ENCODE measurements at places on chromosomes 12 and 14.

DNA sequence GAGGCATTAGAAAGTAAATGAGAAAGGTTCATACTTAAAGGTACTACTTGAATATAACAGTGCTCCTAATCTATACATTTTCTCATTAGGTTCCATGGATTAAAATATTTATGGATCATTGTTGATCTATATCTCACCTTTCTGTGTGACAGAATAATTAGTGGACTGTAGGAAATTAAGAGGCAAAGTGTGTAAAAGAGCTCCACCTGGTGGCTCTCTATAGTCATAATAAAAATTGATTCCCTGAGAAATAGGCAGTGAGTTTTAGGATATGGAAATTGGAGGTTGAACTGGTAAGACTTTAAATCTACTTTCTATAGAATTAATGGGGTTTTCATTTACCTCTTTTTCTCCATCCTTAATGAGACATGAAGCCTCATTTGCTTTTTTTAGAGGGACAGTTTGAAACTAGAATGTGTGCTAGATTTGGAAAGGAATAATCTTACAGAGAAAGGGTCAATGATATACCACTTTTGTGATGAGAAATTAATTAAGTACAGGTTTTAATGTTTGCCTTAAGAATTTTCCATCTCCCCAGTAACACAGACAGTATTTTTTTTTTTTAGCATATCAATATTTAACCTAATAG, 11.8 kb upstream of the DERA start:
- no peak for DNase-seq

GRCh38 chr14:95465358-95465757, 51.1 kb downstream of the SYNE3 start:
- no peak for DNase-seq

- DNase-seq = no peak
These were observed 340.3 kb upstream of the PDE3A start for GRCh38 chr12:20028033-20028432.

- DNase-seq = peak; percentile 6
These were observed 196.9 kb downstream of the ALG10 start for GRCh38 chr12:34219046-34219770.

GRCh38 chr14:45251912-45252311, 1.1 kb downstream of the MIS18BP1 start:
- DNase-seq = no peak

DNA sequence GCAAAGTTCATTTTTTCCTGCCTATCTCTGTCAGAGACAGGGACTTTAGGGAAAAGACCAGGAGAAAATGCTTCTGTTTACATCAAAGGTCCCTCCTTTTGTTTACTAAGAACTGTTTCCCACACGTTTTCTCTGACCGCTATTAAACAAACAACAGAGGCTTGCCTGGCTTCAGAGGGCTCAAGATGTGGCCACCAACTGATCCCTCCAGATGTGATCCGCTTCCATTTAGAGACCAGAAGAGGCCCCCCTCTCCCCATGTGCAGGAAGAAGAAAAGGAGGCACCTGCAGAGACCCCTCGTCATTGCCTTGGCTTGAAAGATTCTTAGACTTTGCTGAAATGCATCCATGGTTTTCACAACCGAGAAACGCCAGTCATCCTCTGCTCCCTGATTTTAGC, 217.9 kb upstream of the PWP1 start:
- no peak for DNase-seq

DNA sequence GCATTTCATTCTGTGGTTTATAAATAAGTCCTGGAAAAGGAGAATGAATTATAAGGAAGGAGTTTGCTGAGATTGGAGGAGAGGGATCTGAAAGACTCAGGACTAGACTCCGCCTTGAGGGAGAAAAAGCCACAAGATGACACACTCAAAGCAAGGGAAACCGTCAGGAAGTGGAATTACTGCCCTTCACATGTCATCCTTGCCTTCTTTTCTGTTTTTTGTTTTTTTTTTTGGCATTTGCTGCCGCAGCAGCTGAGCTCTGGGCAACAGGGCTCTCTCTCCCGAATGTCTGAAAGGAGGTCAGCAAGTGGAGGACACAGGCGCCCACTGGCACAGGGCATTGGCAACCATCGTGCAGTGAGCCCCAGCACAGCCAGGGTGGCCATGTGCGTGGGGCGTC, 344.9 kb downstream of the DPF3 start:
- DNase-seq = no peak

DNA sequence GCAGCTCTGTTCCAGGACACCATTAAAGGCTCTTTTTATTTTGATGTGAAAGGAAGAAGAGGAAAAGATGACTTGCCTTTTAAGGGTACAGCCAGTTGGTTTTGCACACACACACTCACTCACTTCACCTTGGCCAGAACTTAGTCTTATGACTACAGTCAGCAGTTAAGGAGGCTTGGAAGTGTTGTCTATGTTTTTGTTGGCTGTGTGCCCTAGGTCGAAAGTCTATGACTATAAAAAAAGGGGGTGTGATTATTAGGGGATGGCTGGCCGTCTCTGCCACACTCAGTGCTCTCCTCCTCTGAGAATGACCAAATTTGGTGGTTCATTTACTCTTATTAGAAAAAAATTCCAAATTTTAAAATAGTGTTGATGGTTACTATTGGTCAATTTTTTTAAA, 139.5 kb upstream of the OTX2 start:
- DNase-seq = no peak

DNA sequence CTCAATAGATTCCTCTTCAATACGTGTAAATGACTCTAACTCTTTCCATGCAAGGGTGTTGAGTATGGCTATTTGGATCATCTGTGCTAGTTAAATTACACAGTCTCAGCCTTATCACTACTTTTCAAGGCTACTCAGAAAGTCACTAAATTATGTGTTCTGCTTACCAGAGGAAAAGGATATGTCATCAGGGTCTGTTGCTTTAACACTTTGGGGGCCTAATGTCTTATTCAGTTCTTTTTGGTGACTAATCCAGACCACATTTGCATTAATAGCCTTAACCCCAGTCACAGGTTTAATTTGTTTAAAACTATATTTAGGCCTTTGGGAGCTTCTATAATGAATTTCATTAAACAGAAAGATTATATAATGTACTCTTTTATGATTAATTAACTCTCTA, 649.3 kb downstream of the RPS29 start:
- no peak for DNase-seq

DNA sequence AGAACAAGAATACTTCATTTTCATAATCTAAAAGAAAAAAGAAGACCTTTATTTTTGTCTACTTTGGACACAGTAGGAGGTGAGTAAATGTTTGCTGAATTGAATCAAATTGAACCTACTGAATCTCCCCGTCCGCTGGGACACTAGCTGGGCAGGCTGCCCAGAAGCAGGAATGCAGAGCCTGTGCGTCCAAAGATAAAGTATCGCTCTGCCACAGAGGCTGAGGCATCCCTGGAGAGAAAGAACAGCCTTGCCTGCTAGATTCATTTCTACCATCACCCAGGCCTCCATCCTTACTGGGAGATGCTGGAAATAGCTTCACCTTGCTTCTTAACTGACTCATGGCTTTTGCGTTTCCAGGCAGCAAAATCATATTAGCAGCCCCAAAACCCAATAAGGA, 64.1 kb upstream of the TSPAN11 start:
- no peak for DNase-seq

GRCh38 chr14:56959121-56959520, 148.8 kb upstream of the OTX2 start:
- no peak for DNase-seq

DNA sequence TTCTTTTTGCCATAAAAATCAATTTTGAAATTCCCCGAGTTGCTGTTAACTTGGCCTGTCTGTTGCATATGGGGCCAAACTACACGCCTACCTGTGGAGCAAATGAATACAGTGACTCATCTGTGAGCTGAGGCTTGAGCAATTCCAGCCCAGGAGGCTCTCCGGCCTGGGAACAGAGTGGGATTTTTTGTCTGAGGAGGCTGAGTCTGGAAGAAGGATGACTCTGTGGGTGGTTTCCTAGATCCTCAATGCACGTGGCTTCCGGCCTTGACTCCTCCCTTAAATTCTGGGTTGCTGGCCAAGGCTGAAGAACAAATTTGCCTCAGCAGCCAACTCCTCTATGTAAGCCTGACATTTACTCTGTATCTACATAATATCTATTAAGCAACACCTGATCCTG, 124.1 kb downstream of the SSPN start:
- no peak for DNase-seq

GRCh38 chr12:16246264-16246663, 31.2 kb downstream of the SLC15A5 start:
- DNase-seq = no peak

DNA sequence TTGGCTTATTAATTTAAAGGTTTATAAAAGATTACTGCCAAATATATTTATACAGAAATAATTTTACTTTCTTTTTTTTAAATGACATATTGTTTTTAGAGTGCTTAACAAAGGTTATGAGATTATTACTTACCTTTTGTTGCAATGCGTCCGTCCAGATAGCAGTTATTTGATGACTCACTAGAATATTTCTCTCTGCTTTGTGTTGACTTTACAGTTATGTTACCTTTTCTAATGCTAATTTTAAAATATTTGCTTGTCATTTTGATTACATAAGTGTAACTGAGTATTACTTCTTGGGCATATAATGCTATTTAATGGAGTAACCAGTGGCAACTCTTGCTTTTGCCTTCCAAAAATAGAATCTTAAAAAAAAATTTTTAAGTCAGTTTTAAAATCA, 6.3 kb upstream of the PZP start:
- DNase-seq = no peak

DNA sequence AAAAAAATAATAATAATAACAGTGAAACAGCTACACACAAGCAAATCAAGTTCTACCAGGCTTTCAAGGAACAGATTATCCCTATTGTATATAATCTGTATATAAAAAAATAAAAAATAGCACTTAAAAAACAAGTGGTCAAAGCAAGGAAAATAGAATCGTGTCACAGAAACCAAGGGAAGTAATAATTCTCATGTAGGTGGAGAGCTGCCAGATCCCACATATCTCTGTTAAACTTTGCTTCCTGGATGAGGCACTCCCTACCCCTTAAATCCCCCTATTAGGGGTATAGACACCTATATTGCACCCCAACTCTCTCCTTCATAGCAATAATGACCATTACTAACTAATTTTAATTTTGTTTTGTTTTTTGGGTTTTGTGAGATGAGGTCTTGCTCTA, 4.4 kb upstream of the CD27 start:
- DNase-seq = no peak

GRCh38 chr14:90087433-90087832, 25.6 kb downstream of the KCNK13 start:
- no peak for DNase-seq

DNA sequence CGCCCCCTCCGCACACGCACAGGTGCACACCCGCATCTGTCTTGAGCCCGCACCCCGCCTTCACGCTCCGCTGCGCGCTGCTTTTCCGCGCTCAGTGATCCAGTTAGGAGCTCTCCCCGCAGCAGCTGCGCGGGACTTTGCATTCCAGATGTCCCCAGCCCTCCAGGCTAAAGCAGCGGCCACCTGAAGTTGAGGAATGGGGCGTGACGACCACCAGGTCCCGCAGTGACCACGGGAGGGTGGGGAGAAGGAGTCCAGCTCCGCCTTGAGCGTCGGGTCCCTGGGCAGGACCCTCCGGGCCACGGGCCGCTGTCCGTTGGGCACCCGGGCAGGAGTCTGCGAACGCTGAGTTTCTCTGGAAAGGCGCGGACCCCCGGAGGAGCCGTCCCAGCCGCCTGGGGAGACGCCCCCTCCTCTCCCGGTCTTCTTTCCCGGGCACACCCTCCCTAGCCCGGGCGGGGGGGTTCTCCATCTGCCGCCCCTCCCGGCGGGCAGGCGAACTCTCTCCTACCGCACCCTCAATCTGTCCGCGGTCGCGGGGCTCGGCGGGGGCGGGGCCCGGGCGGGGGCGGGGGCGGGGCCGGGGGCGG, 334 bp upstream of the TMEM132C start:
- no peak for DNase-seq
